CD4-positive, alpha-beta T cell treated with Interleukin-2 at 100 ng/mL for 4 hours (primary cell): ENCODE measurements at places on chromosomes 12 and 14.

DNA sequence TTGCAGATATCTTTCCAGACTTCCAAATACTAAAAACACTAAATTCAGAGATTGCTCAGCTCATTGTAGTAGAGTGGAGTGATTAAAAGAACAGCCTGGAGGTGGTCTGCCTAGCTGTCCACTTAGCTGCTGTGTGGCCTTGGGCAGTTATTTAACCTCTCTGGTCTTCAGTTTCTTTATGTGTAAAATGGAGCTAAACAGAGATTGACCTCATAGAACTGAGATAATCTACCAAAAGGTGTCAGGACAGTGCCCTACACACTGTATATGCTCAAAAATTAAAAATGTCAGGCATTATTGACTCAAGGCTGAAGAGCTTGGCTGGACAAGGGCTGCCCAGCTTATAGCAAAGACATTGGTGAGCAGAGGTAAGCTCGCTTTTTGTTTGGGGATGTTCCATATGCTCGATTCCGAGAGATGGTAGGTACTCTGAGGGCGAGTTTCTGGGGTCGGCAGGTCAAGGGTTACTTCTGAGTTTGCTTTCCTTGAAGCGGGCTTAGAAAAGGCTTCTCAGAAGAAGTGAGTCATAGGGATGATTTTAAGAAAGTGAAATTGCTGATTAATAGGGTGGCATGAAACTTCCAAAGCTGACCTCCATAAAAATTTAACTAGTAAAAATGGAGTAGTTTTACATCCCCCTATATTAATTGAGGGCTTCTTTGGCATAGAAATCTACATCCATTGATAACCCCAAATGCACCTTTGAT lies 107.5 kb downstream of the GPATCH2L start:
- DNase-seq: no peak

- DNase-seq: no peak
Observed at GRCh38 chr12:113232089-113232839, 11.0 kb downstream of the TPCN1 start.

DNA sequence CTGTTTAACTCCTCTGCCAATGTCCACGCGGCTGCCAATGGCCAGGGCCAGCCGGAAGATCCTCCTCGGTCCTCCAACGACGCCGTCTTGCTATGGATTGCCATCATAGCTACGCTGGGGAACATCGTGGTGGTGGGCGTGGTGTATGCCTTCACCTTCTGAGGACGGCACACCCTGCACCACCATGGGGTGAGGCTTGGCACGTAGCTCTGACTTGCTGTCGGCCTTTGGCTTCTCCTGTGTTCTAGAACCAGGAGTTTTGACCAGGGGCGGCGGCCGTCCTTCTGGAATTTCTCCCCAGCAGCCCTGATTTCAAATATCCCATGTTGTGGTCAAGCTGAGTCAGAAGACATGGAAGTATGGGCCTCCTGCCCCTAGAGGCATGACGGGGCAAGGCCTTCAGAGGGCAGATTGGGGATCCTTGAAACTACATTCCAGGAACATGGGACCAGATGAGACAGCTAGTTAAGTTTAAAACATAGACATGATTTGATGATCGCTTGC lies 47.5 kb downstream of the C14orf132 start:
- no peak for DNase-seq

DNA sequence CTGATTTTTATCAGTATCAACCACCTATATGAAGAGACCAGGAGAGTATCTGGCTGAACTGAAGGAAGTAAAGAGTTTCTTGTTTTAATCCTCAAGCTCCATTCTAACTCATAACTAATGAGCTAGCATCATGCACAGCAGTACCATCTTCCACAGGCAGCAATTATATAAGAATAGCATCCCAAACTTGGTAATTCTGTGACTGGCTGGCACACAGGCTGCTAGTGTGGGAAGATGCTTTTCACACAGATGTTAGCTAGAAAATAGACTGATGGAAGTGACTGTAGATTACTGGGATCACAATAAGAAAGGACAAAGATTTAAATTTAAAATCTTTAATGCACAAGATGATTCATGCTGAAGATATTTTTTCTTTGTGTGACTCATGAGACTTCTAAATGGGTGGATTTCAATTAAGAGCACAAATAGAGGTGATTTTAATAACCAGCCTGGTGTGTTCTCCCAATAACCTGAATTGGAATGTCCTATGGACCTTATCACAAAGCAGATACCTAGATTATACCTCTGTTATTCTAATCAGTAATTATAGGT lies 417.7 kb upstream of the ATXN7L3B start:
- DNase-seq: no peak

GRCh38 chr12:93137656-93138612 lies 208.8 kb upstream of the EEA1 start:
- DNase-seq: no peak

DNA sequence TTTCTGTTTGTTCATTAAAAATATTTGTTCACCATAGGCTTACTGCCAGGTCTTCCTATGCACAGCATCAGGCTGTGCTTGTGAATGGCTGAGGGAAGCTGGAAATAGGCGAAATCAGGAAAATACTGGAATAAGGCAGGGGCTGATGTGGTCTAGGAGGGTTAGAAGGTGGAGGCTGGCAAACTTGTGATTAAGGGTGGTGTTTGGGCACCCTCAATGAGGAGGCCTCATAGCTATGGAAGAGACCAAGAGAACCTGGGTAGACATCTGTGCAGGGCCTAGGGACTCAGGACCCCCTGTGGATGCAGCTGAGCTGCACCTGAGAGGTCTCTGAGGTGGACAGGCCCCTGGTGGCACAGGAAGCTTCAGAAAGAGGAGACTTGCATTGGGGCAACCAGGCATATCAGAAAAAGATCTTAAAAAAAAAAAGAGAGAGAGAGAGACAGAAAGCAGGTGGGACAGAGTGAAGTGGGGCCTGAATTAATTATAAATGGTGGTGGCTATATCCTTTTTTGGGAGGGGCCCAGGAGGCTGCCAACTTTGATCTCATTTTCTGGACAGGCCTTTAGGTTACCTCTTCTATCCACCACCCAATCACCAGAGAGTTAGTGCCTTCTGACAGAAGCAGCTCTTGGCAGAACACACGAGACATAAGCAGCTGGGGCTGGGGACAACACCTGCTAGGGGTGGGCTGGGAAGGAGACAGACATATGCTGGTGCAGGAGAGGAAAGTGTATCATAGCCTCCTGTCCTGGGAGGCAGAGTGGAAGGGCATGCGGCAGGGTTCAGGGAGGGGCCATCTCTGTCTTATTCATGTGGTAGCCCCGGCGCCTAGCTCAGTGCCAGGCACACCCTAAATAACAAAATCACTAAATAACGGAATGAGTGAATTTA lies 46.7 kb upstream of the ATP23 start:
- DNase-seq: peak; percentile 5

- no peak for DNase-seq
Observed at GRCh38 chr12:46660276-46660675, 165.5 kb downstream of the SLC38A4 start.

DNA sequence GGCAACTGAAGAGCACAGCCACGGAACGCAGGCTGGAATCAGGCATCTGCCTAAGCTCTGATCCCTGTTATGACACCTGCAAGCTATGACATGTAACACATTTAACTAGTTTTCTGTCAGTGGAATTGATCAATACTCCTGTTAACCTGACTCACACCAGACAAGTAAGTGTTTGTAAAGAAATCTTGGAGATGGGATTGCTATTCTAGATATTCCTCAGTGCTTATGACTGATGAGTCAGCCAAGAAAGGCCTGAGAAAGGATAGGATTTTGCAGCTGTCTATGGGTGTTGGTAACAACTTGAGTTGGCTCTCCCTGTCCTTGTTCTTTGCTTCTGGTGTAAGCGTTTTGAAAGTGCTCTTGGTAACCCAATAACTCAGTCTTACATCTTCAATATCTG lies 110.5 kb downstream of the GPR135 start:
- no peak for DNase-seq

DNA sequence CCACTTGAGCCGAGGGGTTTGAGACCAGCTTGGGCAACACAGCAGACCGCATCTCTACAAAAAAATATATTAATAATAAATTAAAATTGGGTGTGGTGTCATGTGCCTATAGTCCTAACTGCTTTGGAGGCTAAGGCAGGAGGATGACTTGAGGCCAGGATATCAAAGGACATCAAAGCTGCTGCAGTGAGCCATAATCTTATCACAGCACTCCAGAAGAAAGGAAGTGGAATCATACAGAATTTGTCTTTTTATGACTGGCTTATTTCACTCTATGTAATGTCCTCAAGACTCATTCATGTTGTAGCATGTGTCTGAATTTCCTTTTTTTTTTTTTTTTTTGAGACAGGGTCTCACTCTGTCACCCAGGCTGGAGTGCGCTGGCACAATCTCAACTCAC lies 43.9 kb upstream of the NUDT4 start:
- no peak for DNase-seq

DNA sequence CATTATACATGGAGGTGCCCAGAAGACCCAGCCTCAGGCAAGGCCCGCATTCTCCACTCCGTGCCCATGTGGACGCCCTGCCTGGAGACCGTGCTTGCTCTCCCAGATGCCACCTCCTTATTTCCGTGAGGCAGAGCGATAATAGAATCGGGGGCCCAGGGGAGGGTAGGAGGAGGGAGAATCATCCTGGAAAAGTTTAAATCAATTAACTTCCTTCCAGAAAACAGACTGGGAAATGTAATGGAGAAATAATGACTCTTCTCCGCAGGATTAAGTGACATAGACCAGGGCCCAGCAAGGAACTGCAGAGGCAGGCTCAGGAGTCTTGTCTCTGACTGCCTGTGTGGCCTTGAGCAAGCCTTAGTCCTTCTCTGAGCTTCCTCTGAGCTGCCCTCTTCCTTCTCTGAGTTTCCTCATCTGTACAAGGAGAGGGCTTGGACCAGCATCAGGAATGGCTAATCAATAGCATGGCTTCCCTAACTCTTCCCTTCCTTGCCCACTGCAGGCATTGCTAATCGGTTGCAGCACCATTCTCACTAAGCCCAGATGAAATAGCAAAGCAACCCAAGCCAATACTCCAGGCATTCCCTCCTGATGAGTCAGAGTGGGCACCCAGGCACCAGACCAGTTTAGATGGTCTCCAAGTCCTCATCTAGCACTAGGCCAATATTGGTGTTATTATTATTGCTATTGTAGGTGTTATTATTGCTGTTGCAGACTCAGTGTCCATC lies 11.3 kb upstream of the FAM222A start:
- DNase-seq: no peak
